ENCODE measurements at places on chromosomes 1 and 21.

- DNase-seq = no peak
These were observed 129.2 kb downstream of the MAGI3 start for GRCh38 chr1:113519556-113519955.

DNA sequence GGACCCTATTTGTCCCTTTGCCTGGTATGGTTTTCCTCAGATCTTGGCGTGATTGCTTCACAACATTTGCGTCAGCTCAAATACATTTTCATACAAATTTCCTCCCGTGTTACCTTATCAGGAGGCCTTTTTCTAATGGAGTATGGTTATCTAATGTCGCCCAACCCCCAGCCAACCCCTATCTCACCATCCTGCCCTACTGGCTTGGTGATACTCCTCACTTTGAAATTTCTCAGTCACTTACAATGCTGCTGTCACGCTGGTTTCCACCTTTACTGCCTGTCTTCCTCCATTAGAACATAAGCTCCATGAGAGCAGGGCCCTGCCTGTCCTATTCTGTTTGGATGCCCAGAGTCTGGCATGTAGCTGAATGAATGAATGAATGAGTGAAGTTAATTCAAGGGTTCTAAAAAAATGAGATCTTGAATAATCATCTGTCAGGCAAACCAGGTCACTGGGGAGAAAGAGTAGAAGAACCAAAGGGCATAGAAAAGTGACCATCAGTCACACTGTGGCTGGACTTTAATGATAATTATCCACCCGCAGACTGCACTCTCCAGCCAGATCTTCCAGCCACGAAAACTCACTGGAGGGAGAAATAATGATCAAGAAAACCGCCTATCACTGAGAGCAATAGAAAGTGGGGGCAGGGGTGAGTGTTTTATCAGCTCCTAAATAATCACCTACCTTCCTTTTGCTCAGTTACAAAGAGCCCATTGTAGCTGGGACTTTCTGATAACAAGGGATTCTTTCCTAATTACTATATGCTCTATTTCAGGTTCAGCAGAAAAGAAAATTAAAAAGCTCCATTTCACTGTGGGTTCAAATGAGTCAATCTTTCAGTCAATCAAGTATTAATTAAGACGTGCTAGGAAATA lies 21.3 kb downstream of the KIAA0040 start:
- DNase-seq = no peak

- no peak for DNase-seq
These were observed 54.4 kb downstream of the NTMT2 start for GRCh38 chr1:170200161-170200560.

DNA sequence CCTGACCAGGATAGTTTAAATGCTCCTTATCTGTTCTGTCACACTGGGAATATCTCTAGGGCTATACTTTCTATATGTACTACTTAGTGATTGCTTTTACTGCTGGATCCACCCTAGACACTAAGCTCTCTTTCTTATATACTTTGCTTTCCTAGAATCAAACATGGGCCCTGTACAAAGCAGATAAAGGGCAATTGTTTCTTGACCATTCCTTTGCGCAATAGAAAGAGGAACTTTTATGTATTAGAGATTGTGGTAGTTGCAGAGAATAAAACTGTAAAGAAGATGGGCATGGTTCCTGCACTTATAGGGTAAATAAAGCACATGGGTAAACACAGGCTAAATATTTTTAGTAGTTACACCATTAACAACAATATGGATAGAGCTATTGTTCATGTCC lies 58.8 kb downstream of the ATP6V1G3 start:
- no peak for DNase-seq

- DNase-seq = no peak
These were observed 528.7 kb upstream of the PLXNA2 start for GRCh38 chr1:208772891-208773290.

DNA sequence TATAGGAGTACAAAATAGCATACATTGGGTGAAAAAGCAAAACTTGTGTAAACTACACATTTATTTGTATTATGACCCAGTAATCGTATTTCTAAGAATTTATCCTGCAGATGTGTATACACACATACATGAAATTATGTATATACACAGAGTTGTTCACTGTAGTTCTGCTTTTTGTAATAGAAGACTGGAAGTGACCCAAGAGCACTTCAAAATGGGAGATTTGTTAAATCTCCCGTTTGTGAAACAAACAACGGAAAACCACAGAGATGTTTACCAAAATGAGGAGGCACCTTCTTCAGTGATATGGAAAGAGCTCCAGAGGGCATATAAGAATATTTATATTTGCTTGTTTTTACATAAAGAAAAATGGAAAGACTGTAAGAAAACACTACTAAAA lies 18.0 kb upstream of the MNDA start:
- no peak for DNase-seq
